Esophagus muscularis mucosa (tissue), 4 donors: ENCODE measurements at places on chromosomes 2 and 18. TPM values are rescaled to one million over a fixed set of nuclear protein-coding genes. Genes with fewer than 3 reads are reported as not detected.

The FAM228A gene
- total RNA-seq: 1.1 TPM

DNA sequence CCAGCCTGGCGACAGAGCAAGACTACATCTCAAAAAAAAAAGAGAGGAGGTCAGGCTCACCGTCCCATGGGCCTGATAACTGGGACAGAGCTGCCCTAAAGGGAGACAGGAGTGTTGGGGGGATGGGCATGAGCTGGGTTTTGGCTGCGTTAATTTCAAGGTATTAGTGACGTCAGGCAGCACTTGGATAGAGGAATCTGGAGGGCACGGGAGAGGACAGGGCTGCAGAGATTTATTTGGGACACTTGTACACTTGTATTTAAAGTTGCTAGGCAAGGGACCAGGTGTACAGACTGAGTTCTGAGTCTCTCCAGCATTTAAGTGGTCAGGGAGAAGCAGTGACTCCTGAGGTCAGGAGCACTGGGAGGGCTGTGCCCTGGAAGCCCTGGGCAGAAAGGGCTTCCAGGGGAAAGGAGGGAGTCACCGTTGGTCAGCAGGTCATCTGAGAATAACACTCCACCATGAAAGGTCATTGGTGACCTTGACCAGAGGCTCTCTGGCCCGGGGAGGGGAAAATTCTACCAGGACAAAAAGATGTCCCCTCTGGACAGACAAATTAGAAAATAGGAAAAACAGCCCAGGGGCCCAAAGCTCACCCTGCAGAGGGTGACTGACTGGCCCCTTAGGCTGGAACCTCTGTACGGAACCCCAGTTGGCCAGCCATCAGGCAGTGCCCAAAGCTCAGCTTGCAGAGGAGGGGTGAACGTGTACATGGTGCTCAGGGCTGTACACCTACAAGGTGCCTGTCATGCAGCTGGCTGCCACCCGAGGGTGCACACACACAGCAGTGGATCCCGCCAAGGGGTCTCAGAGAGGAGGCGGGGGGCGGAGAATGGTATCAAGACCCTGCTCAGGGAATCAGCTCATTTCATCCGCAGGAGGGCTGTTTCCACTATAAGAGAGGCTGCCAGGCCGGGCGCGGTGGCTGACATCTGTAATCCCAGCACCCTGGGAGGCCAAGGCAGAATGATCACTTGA, 23.0 kb upstream of the CNNM3 start:
- DNase-seq: no peak

DNA sequence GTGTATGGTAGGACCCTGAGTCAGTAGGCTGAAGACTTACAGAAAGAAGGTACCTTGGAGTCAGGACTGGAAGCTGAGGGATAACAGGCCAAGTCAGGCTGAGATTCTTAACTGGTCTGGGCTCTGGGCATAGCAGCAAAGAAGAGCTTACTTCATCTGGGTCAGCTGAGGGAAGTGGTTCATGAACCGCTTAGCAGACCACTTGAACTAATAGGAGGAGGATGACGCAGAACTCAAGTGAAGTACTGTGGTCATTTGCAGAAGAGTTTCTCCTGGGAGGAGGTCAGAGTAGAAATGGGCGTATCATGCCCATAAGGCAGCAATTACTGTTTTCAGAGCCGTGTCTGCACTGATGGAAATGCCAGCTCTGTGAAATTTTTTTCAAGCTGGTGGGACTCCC, 164.5 kb downstream of the LCLAT1 start:
- DNase-seq: no peak

The KCNS3 gene
- total RNA-seq: 28.8 TPM

DNA sequence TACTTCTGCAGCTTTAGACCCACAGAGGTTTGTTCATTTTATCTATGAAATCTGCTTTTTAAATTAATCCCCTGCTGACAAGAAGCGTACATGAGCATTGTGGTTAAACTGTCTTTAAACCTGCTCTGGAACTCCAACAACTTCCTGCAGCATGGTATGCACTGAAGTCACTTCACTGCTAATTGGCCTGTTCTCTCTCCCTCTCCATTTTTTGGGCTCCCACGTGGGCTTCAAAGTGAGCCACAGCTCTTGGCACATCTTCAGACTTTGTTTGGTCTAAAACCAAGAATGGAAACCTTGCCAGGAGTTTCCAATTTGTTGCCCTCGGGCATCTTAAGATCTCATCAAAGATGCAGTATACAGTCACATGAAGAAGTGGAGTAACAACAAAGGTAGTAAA, 311.4 kb downstream of the LRRTM1 start:
- no peak for DNase-seq

DNA sequence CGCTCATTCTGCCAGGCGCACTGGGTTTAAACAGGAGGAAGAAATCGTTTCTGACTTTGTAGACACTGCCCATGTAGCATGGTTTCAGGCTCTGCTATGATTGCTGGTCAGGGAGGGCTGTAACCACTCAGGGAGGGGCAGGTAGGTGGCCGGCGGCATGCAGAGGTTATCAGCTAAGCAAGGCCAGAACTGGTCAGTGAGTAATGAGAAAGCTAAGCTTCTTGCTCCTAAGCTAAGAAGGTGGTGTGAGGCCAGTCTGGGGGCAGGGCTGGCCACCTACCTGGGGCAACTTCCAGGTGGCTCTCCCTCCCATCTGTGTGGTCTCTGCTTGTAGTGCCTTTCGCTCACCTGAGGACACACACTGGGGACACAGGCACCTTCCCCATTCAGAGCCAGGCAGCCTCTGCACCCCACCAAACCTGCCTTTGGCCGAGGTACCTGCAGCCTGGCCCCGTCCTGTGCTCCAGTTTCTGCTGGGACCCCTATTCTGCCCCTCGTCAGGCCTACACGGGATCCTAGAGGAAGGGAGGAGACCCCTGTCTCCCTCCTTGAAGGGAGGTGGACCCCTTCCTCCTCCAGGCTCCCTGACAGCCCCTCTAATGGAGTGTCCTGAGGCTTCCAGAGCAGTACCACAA, 195.9 kb downstream of the SEPTIN10 start:
- DNase-seq: no peak
